AG20443 (cell line): ENCODE measurements at places on chromosomes 5 and 9.

- DNase-seq = no peak
Observed at GRCh38 chr9:70865471-70865870, 255.9 kb downstream of the TRPM3 start.

- no peak for DNase-seq
Observed at GRCh38 chr9:134165357-134166315, 1.3 kb upstream of the RNU6ATAC start.

GRCh38 chr5:120901199-120901598 is 437.1 kb downstream of the PRR16 start:
- DNase-seq = no peak

DNA sequence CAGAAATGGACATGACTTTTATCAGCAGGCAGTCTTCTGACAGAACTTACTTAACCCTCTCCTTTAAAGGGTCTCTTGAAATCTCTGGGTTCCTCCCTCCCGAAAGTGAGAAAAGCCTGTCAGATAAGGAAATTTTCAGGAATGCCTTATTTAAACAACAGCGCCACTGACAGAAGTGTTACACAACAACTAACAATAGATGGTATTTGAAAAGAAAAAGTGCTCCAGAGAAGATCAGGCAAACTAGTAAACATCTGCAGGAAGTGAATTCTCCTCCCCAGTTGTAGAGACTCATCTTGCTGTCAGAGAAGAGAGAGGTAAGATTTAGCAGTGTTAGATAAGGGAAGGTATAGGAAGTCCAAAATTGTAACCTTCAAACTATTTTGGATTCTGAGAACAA is 107.2 kb upstream of the NFIL3 start:
- no peak for DNase-seq

- no peak for DNase-seq
Observed at GRCh38 chr9:94909250-94909894, 182.9 kb downstream of the AOPEP start.

- no peak for DNase-seq
Observed at GRCh38 chr9:131234799-131235479, 41.4 kb downstream of the FAM78A start.

GRCh38 chr5:16755641-16756040 is 138.8 kb upstream of the RETREG1 start:
- DNase-seq = no peak

DNA sequence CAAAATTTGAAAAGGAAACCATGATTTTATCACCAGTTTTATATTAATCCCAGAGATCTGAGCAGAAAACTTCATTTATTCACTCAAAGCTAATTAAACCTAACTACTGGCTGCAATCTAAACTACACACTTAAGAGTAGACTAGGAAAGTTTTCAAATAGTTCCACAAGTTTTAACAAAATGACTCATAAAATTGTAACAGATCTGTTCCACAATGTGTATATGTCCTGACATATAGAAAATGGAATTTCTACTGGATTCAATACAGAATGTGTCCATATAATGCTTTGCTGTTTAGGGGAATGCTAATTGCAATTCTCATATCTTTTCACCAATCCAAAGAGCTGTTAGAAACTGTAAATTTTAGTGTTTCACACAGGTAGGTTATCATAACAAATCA is 40.3 kb upstream of the ADAMTSL1 start:
- no peak for DNase-seq

GRCh38 chr5:129554134-129554904 is 94.2 kb downstream of the ADAMTS19 start:
- no peak for DNase-seq

DNA sequence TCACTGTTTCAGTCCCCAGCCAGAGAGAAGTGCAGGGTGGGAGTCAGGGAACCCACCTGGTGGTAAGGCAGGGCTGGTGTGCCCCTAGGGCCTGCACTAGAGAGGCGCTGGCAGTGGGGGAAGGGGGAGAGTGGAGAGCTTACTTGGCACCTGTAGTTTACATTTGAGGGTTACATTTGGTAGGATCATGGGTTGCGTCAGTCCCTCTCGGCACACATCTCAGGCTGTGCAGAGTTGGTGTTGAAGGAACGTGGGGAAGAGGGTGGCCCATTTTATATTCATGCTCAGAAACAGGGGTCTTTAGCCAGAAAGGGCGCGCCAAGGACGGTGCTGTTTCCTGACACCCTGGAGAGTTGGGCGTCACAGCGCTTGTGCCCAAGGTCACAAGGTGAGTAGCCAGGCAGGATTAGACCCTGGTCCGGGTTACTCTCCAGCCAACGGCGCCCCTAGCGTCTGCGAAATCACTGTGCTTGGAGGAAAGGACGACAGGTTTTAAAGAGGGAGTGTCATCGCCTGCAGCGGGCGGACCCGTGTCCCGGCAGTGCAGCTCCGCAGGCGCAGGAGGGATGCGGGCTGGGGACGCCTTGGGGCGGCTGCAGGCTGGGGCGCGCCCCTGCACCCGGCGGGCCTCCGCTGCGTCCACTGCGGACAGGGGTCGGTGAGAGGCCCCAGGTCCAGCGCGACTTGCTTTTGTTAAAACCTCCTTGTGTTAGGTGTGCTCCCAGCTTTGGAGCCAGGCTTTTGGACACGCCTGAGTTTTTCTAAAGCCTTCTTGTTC is 272.6 kb downstream of the FANCC start:
- DNase-seq = no peak

DNA sequence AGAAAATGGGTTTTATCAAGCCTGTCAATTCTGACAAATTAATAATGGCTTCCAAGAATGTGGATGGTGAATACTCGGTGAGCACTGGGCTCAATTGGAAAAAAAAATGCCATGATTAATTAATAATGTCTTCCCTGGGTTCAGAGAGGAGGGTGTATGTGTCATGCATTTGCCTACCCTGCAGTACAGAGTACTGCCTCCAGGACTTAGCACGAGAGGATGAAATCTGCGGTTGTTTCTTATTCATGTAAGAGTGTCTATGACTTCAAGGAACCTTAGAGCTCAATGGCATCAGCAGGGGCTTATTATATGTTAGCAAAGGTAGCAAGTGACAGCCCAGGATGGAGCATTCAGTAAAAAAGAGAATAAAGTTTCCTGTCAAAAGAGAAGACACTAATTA is 132.7 kb downstream of the GRIA1 start:
- DNase-seq = no peak

- peak; percentile 25 for DNase-seq
Observed at GRCh38 chr5:142561029-142561428, 124.9 kb downstream of the FGF1 start.

- DNase-seq = no peak
Observed at GRCh38 chr5:362978-363765, 41.7 kb downstream of the AHRR start.

DNA sequence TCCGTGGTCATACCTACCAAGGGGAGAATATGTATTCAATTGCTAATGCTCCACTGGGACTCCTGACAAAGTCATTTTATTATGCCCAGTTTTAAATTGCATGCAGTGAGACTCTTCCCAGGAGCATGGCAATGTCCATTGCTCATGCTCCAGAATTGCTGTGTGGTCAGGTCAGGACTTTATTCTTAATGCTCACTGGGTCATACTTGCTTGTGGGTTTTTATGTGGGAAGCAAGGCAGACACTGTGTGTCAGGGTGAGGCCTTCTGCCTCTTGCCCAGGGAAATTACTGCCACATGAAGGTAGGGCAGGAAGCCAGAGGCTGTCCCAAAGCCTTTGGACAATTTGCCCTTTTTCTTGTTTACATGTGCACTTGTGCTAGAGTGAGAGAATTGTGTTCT is 164.6 kb upstream of the MEF2C start:
- DNase-seq = peak; percentile 65

- no peak for DNase-seq
Observed at GRCh38 chr9:84677080-84677479, 7.6 kb downstream of the NTRK2 start.

- DNase-seq = no peak
Observed at GRCh38 chr5:29770936-29771335, 1422.5 kb upstream of the CDH6 start.

DNA sequence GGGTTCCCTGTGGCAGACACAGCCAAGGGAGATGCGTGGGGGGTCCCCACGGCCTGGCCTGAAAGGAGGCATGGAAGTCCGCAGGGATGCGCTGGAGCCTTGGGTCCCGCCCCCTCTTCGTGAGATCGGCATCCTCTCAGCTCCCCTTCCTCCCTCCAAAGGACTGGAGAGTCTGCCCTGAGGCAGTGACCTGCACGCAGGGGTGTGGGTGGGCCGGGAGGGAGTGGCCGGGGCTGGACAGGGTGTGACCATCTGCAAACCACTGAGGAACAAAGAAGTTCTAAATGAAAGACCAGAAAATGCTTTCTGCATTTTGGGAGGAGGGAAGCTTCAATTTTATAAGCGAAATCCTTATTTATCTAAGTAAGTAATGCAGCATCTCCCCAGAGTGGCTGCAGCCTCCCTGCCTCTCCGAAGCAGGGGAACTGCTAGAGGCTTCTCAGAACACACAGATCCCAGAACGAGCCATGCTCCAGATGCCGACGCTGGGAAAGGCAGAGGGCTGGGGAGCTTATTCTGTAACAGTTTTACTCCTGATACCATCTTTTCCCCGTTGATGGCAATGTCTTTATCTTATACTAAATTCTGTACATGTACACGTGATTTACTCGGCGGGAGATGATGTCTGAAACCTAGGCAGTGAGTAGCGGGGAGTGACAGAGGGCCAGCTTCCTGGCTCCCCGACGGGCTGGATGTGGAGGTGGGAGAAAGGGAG is 221.7 kb downstream of the FANCC start:
- no peak for DNase-seq

DNA sequence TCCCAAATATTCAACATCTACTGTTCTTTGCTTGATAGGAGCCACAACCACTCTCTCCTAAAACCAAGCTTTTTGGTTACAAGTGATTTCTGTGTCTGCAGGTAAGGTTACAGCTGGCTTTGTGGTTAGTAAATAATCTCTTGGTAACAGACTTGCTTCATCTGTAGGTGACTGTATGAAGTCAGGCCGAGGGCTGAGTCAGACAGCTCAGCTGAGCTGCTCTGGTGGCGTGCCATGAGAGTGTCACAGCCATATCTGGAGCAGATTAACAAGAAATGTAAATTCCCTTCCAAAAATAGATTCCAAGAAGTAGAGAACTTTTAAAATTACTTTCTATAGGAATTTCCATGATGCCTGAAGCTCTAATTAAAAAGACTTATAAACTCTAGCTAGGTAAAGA is 23.7 kb upstream of the TAS2R1 start:
- peak; percentile 88 for DNase-seq

DNA sequence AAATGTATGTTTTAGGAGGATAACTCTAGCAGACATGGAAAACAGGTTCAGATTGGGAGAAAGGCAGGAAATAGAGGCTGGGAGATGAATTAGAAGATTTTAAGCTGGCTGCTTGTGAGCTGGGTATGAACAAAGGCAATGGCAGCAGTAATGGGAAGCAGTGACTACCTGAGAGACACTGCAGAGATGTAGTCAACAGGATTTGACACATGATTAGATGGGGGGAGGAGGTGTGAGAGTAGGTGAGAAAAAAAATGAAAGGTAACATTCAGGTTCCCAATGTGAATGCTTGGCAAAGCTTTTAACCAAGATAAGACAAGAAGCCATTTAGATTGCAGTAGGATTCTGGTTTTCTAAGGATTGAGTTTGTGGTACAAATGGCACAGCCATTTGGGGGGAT is 22.8 kb upstream of the IFNE start:
- no peak for DNase-seq

DNA sequence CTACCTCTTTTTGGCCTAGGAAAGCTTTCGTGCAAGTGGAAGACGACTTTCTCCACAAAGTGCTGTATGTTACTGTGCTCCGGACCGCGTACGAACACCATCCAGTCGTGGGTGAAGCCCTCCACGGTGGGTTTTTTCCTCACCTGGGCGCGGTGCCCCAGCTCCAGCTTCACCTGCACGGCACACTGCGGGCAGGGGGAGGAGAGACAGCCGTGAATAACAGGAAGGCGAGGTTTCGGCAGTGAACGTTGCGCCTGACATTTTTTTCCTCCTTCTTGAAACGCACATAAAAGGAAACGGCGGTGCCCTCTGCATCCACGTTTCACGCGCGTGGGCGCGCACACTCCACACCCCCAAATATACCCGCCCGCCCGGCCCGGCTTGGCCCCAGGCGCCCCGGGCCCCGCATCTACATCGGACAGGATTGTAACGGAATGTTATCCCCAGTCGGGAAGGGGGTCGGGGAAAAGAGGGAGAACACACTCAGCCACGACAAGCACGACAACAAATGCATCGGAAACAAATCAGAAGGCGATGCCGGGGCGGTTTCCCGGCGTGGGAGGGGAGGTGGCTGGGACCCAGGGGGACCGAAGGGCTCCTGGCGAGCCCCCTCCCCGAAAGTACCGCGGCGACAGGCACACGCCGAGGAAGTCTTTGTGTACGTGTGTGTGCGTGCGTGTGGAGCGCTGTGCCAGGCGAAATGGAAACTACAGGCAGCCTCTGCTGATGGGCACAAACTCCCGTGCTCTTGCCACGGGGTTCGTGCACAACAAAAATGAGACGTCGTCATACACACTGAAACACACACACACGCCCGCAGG is 1.4 kb downstream of the MLLT3 start:
- peak; percentile 29 for DNase-seq

- no peak for DNase-seq
Observed at GRCh38 chr5:14234204-14234603, 91.1 kb downstream of the TRIO start.

DNA sequence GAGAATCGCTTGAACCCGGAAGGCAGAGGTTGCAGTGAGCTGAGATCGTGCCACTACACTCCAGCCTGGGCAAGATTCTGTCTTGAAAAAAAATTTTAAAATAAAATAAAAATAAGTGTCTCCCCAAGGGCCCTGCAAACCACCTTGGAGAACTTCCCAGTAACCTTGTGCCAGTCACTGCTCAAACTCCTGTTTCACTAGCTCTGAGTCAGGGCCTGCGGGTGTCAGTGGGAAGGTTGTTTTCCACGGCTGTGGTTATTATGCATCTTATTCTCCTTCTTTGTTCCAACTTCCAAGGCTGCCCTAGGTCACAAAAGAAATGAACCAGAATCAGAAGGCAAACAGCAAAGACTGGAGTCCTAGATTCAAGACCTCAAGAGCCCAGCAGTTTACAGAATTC is 246.7 kb downstream of the ADAMTSL1 start:
- DNase-seq = peak; percentile 71

DNA sequence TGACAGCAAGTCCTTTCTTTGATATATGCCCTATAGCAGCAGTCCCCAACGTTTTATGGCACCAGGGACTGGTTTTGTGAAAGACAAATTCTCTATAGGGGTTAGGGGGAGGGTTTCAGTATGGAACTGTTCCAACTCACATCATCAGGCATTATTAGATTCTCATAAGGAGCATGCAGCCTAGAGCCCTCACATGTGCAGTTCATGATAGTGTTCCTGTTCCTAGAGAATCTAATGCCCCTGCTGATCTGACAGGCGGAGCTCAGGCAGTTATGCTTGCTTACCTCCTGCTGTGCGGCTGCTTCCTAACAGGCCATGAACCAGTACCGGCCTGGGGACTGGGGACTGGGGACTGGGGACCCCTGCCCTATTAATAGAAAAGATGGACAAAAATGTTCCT is 2.7 kb upstream of the RAPGEF6 start:
- no peak for DNase-seq
